ENCODE measurements at places on chromosomes 16 and 17.

GRCh38 chr17:2013994-2014317, 11.2 kb downstream of the RTN4RL1 start:
- DNase-seq = no peak

DNA sequence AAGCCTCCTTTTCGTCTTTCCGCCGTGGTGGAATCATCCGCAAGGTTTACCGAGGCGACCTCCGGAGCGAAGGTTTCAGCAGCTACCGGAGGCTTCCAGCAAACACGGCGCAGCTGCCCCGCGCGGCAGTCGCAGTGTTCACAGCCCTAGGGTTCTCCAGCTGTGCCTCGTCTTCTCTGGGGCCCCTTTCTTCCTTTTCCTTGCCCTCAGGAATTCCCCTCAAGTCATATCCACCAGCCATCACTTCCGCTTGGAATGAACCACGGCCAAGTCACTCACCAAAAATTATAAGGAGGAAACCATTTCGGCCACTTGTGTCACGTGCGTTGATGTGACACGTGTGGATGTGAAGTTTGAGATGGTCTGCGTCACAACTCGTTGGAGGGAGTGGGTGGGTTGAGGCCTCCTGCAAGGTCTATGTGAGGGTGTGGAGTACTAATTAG, 636 bp upstream of the ERN1 start:
- no peak for DNase-seq

DNA sequence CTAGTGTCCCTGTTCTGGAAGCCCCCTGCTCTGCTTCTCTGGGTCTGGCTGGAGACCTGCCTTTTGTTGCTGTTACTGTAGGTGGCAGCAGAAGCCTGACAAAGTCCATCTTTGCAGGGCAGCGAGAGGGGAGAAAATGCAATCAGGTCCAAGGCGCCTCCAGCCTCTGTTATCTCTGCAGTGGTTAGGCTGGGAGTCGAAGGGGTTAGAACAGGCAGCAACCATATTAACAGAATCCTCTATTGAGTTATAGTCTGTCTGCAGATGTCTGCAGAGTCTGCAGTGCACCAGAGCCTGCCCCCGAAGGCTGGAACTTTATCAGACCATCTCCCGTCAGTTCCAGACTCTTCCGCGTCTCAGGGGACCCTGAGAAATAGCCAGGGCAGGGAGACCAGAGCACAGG, 404.9 kb upstream of the EEF2KMT start:
- no peak for DNase-seq

DNA sequence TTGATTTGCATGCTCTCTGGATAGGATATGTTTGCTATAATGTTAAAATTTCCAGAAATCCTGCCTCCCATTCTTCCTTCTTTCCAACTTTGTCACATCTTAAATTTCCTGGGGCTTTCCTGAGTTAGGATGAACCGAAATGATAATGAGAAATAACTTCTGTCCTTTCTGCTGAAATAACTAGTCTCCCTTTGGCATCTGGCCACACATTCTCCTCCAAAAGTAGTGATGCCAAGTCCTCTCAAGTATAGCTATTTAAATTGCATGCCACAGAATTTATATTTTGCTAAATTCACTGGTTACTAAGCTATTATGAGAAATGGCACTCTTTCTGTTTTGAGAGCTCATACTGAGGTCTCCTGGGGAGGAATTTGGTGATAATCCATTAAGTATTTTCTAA, 30.6 kb downstream of the FAM20A start:
- DNase-seq = no peak

DNA sequence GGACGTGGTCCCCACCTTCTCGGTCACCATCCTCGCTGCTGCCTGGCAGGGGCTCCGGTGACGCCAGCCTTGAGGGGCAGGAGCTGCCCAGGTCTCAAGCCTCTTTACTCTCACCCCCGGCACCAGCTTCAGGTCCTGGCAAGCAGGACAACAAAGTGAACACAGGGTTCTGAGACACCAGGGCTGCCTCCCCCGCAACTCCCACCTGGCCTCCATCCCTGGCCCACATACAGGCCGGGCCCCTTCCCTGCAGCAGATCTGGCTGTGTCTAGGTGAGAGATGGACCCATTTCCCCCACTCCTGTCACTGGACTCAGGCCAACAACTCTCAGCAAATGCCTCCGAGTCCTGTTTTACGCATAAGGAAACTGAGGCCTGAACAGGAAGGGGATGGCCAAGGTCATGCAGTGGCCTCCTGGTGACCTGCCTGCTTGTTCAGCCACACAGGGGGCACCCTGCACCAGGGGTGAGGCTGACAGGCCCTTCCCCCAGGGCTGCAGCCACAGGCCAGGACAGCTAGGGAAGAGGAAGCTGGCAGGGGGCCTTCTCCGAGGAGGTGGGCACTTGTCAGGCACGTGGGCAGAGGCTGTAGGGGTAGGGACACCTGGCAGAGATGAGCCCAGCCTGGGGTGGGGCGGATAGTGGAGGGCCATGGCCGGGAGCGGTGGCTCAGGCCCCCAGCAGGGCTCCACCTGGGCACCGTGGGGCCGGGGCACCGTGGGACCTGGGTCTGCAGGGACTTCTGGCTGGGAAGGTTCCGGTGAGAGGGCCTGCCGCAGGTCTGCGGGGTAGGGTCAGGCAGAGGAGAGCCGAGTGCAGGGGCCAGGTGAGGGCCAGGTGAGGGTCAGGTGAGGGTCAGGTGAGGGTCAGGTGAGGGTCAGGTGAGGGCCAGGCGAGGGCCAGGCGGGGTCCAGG, 46.7 kb upstream of the PVALEF start:
- no peak for DNase-seq

DNA sequence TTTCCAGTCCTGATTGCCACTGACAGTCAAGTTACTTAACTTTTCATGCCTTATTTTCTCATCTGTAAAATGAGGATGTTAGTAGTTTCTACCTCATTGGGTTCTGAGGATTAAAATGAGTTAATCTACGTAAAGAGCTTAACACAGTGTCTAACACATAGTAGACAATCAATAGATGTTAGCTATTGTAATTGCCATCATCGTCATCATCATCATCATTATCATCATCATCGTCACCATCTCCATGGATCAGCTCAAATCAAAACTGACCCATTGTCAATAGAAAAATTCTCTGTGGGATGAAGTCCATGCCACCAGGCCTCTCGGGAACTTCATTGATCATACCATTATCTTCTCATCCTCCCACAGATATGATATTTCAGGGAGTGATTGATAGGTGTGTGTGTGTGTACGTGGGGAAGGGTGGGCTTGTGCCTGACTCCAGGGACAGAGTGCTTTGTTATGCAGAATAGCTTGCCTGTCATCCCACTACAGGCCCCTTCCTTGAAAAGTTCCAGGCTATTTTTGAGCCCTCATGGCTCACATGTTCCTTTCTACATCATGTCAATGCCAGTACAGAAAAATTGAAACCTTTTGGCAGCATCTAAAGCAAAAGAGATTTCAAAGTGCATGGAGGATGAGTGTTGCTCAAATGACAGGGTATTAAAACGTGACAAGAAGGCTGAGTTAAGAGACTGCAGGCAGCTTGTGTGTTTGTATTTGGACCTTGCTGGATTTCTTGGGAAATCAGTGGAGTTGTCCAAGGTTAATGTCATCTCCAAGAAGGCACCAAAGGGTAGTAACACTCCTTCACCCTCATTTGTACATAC, 133.9 kb downstream of the PRKCB start:
- no peak for DNase-seq

- DNase-seq = no peak
These were observed 159.6 kb downstream of the HS3ST2 start for GRCh38 chr16:22973522-22973921.

DNA sequence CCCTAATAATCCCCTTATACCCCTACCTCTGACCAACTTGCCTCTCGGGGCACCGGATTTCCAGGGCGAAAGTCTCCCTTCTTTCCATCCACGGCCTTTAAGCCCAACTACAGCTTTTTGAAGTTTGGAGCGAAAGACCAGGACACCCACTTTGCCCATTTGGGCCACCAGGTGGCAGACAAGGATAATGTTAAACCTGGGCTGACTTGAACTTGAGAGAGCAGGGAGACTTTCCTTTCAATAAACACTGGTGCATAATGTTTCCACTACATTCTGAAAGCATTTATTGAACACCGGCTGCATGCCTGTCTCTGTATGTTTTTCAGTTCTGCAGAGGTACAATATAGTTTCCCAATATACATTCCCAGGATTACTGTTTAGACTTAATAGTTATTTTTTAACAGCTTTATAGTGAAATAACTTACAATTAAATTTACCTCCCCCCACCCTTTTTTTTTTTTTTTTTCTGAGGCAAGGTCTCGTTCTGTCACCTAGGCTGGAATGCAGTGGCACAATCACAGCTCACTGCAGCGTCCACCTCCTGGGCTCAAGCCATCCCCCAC, 6.9 kb upstream of the CES3 start:
- DNase-seq = peak; percentile 75

DNA sequence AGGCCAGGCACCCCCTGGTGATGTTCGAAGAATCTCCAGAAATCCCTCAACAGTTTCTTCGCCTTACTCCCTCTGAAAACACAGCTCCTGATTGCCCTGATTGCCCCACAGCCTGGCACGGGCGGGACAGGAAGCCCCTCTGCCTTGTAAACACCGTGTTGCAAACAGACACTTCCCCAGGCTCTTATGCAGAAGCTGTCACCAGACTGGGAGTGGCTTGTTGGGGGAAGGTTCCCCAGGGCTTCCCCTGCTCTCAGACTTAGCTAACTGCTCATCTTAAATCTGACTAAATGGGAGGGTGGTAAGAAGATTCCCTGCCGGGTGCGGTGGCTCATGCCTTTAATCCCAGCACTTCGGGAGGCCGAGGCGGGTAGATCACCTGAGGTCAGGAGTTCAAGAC, 11.2 kb downstream of the PIK3R5 start:
- DNase-seq = no peak
